ENCODE measurements at places on chromosomes 4 and X. TPM values are rescaled to one million over a fixed set of nuclear protein-coding genes. Genes with fewer than 3 reads are reported as not detected.

DNA sequence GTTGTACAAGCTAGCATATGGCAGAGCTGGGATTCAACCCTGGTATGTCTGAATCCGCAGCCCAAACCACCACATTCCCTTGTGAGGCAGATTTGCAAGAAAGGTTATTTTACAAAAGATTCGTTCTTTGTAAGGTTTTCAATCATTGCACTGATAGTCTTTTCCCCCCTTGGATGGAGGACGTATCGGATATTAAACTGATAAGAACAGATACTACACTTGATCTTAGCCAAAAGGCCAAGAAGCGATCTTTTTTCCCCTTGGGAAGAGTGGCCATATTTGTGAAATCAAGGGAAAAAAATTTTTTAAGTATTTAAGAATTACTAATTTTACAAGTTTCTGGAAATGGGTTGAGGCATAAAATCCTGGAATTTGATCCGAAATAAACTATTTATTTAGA lies 34.4 kb upstream of the MSMO1 start:
- DNase-seq, result no peak

DNA sequence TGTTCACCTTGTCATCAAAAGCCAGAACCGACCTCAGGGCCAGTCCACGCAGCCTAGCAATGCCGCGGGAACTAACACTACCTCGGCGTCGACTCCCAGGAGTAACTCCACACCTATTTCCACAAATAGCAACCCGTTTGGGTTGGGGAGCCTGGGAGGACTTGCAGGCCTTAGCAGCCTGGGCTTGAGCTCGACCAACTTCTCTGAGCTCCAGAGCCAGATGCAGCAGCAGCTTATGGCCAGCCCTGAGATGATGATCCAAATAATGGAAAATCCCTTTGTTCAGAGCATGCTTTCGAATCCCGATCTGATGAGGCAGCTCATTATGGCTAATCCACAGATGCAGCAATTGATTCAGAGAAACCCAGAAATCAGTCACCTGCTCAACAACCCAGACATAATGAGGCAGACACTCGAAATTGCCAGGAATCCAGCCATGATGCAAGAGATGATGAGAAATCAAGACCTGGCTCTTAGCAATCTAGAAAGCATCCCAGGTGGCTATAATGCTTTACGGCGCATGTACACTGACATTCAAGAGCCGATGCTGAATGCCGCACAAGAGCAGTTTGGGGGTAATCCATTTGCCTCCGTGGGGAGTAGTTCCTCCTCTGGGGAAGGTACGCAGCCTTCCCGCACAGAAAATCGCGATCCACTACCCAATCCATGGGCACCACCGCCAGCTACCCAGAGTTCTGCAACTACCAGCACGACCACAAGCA lies 898 bp downstream of the UBQLN2 start:
- no peak for DNase-seq

DNA sequence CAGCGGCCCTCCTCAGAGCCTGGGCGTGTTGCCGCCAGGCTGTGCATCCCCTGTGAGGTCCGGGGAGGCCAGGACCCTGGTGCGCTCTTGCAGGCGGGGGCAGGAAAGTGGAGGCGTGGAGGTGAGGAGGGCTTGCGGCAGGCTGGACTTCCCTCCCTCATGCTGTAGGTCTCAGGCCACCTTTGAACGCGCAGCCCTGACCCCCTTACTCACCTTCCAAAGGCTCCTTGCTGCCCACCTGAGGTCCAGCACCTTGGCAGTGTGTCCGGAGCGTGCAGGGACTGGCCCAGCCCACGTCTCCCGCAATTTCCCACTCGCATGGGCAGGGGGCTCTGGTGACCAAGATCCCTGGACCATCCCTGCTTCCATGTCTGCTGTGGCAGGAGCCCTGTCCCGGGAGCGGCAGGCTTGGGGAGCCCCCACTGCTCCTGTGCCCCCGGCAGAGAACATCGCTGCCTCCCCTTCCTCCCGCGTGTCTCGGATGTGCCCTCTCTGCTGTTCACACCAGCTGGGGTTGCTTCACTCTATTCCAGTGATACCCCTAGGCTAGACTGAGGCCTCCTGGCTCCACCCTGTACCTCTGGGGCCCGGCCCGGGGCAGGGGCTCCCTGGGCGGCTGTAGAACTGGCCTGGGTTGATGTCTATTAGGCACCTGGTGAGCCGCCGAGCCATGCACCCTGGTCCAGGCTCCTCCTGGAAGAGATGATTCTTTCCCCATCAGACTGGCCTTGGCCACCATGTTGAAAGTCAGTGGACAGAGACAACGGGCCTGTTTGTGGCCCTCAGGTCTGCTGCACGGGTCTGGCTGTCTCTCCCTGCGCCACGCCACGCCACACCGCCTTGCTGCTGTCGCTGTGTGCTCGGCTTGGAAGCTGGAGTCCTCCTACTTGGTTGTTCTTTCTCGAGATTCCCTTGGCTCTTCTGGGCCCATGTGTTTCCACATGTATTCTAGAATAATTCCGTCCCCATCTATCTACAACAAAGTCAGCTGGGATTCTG lies 95.4 kb upstream of the ADRA2C start:
- no peak for DNase-seq

GRCh38 chr4:7627251-7628250 lies 192.8 kb upstream of the PSAPL1 start:
- DNase-seq, result no peak

DNA sequence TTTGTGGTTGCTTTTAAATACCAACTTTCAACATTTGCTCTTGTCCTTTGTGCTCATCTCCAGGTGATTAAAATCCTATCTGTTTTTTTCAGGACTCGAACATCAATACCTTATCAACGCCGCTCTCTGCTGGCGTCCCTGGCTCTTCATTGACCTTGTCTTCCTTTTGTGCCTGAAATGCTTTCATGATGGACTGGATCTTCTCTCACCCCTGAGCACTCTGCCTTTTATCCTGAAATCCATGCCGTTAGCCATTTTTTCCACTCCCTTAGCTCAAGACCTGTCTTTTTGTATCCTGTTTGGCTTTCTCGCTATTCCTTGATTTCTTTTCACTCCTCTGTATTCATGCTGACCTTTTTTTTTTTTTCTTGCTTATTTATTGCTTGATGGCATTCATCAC lies 549.5 kb upstream of the CPEB2 start:
- DNase-seq, result no peak

The DDIT4L gene
- not detected for total RNA-seq

The MSANTD1 gene
- total RNA-seq, result 0.78 TPM

DNA sequence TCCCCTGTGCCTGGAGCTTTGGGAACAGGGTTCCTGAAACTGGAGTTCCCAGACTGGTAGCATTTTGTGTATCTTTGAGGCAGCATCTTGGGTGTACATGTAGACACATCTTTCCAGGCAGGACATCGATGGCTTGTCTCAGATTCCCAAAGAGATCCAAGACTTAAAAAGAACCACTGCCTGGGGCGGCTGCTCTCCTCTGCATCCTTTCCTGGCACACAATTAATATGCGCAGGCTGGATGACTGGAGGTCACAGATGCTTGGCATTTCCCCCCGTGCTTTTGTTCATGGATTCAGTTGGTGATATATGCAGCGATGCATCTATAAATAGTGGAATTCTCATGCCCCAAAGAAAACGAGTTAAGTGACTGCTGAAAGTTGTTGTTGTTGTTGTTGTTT lies 80.5 kb downstream of the CLDN34 start:
- no peak for DNase-seq

The VEGFC gene
- total RNA-seq, result not detected

- DNase-seq, result no peak
Measured at GRCh38 chr4:36277533-36277932, 3.9 kb upstream of the DTHD1 start.

- no peak for DNase-seq
Measured at GRCh38 chr4:159010100-159010499, 92.8 kb upstream of the RAPGEF2 start.

DNA sequence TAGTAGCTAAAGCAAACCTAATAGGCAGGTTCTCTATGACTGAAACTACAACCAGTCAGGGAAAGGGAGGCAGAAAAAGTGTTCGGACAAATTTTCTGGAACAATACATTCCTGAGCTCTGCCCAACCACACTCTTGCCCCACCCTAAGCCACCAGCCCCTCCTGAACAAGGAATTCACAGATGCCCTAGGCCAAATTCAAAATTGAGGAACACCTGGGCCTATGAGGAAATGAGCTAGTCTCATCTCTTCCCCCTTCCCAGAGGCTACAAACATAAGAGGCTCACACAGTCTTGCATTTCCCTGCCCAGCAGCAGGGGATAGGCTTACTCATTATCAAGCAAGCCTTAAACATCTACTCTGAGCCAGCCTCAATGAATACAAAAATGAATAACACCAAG lies 284.7 kb downstream of the ZNF674 start:
- no peak for DNase-seq

The CLTRN gene
- not detected for total RNA-seq

DNA sequence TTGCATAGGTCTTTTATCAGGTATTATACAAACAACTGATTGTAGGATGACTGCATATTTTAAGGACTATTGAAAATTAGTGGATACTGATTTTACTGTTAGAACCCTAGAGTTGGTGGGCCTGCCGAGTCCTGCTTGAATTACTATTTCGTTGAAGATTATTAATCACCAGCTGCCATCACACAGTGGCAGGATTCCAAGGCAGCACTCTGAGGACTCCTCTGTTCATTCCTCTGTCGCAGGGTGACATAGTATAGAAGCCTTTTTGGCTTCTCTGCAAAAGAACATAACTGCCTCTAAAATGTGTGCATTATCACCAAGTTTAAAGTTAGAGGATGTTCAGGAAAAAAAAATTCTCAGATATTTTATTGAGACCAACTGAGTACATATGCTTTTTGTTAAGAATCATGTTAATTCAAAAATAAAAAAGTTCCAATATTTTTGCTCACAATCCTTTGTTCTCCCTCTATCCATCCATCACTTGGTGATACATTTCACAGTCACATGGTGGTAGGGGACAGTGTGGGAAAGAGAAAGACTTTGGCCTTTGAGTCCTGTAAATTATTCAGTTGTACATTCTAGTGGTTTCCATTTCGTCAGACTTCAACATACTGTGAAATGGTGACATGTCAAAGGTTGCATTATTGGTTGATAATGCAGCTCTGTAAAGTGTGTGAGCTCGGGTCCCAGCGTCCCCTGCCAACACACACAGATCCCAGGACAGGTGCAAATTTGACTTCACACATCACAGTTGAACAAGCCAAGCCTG lies 332.5 kb downstream of the GRID2 start:
- DNase-seq, result no peak

The UGT2B10 gene
- total RNA-seq, result not detected

DNA sequence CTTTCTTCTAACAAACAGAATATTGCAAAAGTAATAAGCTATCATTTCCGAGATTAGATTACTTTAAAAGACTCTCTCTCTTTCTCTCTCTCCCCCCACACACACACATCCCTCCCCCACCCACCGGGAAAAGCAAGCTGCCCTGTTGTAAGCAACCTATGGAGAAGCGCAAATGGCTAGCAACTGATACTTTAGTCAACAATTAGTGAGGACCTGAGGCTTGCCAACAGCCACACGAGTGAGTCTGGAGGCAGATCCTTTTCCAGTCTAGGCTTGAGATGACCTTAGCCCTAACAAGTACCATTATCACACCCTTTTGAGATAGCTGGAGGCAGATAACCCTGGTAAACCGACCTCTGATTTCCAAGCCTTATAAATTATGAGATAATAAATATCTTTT lies 19.7 kb upstream of the ADGRL3 start:
- no peak for DNase-seq

The CYLC1 gene
- total RNA-seq, result not detected

The TCP11X2 gene
- not detected for total RNA-seq

DNA sequence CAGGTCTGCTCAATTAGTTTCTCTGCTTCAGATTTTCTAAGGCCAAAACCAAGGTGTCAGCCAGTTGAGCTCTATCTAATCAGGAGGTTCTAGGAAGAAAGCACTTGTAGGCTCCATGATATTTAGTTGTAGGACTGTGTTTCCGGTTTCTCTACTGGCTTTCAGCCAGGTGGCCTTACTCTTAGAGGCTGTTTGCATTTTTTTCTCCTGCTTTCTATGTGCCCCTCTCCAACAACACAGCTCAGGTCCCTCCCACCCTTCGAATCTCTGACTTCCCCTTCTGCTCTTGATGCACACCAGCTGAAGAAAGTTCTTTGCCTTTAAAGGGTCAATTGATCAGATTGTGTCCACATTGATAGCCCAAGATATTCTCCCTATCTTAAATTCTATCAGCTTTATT lies 245.2 kb downstream of the RAB28 start:
- no peak for DNase-seq

GRCh38 chr4:68732653-68733466 lies 62.4 kb upstream of the UGT2B15 start:
- DNase-seq, result no peak

GRCh38 chr4:53644607-53645006 lies 53.3 kb upstream of the LNX1 start:
- DNase-seq, result no peak

DNA sequence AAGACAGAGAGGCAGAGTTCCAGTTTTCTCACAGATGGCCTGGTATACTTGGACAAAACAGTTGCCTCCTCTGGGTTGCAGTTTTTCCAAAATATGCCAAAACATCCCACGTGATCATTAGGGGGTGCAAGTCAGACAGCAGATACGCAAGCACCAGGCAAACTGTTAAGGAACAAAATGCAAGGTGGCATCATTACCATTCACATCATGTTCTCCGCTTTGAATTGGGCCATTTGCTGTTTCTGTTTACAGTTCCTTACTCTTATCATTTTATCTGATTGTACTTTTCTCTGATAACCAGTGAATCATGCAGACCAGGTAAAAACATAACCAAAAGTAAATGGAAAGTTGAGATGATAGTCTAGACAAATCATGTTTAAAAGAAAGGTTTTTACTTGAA lies 16.4 kb upstream of the HMGB3 start:
- DNase-seq, result no peak

The CXCL3 gene
- total RNA-seq, result not detected

The DRD5 gene
- not detected for total RNA-seq

DNA sequence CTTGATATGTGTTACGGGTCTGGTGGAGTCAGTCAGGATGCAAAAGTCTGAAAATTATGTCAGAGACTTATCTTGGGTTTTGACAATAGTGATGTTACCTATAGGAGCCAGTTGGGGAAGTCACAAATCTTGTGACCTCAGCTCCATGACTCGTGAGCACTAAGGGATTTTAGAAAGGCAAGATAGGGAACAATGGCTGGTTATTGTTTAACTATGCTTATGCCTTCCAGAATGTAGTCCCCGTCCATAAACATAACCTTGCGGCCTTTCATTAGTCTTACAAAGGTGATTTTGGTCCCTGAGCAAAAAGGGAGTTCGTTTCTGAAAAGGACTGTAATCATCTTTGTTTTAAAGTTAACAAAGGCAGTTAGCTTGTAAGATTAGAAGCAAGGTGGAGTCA lies 23.9 kb upstream of the GATB start:
- DNase-seq, result no peak

GRCh38 chrX:11287505-11287904 lies 5.7 kb upstream of the AMELX start:
- no peak for DNase-seq
